AG09319 (cell line): ENCODE measurements at places on chromosomes 13 and 19.

- DNase-seq, result no peak
Observed at GRCh38 chr19:58514564-58515022, 2.8 kb upstream of the SLC27A5 start.

- no peak for DNase-seq
Observed at GRCh38 chr13:50006426-50007135, 8.7 kb upstream of the KCNRG start.

DNA sequence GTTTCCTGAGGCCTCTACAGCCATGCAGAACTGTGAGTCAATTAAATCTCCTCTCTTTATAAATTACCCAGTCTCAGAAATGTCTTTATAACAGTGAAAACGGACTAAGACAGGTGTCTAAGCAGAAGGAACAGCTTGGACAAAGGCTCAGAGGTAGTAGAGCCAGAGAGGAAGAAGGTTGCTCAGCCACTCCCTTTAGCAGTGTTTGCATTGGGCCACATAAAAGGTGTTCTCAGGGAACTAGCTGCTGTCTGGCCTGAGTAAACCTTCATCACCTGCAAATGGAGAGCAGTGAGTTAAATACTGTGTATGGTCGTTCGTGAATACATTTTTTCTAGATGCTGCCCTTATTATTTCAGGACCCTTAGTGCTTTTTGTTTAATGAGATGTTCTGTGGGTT lies 383.4 kb downstream of the EFNB2 start:
- DNase-seq, result no peak

DNA sequence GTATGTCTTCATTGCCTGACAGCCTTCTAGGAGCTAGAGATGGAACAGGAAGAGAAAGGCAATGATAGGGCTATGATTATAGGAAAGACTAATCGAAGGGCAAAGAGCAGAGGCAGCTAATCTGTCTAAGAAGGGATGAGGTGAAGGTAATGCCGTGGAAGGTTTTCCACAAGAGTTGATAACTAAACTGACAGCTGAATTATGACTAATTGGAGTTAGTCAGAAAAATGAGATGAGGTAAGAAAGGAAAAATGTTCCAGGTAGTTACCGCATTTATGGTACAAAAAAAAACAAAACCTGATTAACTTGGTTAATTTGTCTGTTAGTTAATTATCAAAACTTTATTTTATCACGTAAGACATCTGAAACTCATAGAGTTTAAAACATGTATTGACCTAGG lies 260.3 kb downstream of the SLITRK6 start:
- no peak for DNase-seq

DNA sequence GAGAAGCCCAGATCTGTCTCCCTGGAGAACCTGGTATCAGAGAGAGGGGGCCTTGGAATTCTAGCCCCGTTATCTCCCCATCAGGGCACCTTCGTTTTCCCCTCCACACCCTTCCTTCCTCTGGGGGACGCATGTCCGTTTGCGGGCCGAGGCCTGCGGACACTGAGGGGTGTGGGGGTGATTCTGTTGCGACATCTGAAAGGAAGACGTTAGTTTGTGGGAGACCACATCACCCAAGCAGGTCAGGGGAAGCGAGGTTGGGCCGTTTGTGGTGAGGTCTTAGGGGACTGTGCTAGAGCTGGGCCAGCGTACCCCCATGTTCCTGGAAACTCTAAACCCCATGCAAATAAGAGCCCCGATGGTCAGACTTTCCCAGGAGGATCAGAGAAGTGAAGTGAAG lies 3.7 kb upstream of the HSH2D start:
- DNase-seq, result no peak

DNA sequence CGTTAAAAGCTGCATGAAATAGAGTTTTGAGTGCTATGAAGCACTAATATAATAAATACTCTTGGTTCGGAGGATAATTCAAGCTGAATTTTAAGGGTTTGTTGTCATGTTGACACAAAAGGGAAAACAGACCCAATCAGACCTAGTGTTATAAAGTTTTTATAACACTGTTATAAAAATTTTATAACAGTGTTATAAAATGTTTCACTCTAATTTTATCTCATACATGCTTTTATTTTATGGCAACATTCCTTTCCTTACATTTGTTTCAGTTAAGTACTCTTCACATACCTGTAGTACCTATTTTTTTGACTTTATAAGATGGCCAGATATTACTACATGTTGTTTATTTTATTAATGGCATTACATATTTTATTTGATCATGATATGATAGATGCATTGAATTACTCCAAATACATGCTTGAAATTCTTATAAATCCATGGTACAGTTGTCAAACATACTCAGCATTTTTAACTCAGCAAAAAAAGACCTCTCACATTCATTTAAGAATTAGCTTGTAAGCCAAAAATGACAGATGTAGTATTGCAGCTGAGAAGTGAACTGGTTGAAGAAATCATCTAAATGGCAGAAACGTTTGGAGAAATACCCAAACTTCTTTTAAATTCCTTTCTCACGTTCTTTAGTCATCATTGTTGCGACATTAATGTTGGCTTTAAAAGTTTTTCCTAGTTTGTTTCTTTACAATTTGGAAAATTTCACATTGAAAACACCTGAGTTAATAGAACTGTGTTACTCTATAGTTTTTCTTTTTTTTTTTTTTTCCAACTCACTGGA lies 104.5 kb downstream of the PIBF1 start:
- no peak for DNase-seq

GRCh38 chr19:2288338-2288817 lies 6.4 kb upstream of the PEAK3 start:
- no peak for DNase-seq

DNA sequence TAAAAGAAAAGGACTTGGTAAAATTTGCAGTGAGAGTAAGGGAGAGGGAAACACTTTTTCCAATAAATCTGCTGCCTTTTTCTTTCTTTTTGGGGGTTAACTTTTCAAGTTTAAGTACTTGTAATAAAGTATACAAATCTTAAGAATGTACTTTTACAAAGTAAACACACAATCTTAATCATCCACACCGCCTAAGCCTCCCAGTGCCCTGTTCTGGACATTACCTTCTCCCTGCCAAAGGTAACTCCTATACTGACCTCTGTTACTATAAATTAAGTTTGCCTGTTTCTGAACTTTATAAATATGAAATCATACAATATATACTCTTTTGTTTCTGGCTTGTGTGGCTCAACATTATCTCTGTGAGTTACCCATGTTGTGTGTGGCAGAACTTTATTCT lies 137.9 kb downstream of the RGCC start:
- DNase-seq, result no peak

DNA sequence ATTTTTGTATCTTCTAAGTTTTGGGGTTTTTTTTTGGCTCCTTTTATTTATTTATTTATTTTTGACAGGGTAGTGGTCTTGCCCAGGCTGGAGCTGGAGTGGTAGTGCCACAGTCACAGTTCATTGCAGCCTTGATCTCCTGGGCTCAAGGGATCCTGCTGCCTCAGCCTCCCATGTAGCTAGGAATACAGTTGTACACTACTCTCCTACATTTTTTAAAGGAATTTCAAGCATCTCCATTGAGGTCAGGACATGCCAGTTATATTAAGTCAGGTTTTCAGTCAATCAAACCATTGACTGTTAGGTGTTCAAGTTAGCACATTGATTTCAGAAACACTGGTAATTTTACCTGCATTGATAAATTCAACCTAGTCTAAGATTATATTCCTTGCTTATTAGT lies 480.5 kb upstream of the SPRY2 start:
- no peak for DNase-seq

DNA sequence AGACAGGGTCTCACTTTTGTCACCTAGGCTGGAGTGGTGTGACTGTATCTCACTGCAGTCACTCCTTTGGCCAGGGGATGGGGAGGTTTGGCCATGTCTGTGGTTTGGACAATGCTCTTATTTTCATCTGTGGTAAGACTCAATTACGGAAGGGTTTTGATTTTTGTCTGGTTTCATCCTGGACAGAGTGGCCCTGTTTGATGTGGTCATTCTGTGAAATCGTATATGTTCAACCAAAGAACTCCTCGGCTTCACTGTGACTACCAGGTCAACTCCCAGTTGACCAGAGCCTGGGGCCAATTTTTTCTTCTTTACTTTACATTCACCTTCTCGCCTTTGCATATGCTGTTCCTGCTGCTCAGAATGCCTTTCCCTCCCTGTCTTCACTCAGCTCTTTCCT lies 6.8 kb upstream of the CCDC124 start:
- DNase-seq, result no peak

GRCh38 chr19:40896418-40896796 lies 14.4 kb upstream of the CYP2A7 start:
- DNase-seq, result no peak

GRCh38 chr13:113660066-113660465 lies 2.1 kb upstream of the ATP4B start:
- DNase-seq, result no peak

DNA sequence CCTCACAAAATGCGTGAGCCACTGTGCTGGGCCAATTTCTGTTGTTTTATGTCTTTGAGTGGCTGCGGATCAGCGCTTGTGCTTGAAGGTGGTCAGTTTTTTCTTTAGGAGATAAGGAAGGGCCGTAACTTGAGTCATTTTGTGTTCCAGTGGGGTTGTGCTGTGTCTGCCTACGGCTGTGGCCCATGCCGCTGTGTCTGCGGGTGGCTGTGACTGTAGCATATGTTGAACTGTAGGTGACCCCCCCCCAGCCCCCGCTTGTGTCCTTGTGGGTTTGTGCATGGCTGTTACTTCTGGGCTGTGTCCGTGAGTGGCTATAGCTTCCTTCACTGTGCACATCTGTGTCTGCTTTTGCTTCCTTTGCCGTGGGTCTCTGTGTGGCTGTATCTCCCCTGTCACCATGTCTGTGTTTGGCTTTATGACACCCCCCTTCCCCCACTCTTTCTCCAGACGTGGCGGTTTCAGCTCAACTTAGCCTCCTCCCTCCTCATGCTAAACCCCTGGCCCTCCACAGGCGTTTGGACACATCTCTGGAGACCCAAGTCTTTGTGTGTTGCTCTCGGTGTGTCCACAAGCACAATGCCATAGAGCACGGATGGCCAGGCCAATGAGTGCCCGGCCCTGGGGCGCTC lies 675 bp downstream of the PPP1R14A start:
- no peak for DNase-seq

GRCh38 chr13:57409121-57409520 lies 222.4 kb upstream of the PCDH17 start:
- DNase-seq, result no peak

- DNase-seq, result no peak
Observed at GRCh38 chr19:45324349-45324907, 1.8 kb upstream of the CKM start.

DNA sequence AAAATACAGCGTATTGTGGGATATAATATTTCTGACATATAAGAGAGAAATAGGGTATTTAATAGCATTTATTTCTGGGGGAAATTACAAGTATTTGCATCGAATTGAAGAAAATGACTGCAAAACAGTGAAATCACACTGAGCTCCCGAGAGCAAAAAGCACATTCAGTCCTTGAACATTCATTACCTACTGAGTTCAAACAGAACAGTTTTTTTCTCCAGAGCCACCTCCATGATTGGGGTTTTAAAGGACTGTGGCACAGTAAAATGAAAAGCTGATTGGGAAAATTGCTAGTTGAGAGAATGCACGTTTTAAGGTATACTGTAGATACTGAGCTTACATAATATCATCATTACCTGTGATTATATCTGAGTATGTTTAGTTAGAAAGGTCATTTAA lies 58.0 kb upstream of the TRPC4 start:
- DNase-seq, result no peak

- DNase-seq, result no peak
Observed at GRCh38 chr19:33374236-33374714, 766 bp downstream of the CEBPG start.
